ENCODE measurements at places on chromosomes 11 and 22.

GRCh38 chr22:31329029-31329428 is 17.1 kb downstream of the PATZ1 start:
- no peak for DNase-seq

GRCh38 chr11:62432695-62433094 is 13.9 kb downstream of the SCGB1A1 start:
- DNase-seq = no peak

DNA sequence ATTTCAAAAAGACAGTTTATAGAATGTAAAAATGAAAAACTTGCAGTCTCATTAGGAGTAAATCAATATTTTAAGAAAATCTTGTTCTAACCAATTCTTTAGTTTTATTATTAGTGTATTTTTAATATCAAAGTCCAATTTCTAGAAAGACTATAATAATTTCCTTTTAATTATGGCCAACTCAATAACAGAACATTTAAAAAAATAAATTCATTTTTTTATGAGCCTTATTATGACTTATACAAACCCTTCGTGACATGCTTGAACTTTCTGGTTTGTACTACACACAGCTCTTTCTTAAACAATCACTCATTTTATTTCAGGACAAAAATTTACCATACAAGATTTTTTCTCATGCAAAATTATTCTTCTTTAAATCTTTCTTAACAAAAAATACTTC is 11.7 kb upstream of the MRGPRE start:
- no peak for DNase-seq

DNA sequence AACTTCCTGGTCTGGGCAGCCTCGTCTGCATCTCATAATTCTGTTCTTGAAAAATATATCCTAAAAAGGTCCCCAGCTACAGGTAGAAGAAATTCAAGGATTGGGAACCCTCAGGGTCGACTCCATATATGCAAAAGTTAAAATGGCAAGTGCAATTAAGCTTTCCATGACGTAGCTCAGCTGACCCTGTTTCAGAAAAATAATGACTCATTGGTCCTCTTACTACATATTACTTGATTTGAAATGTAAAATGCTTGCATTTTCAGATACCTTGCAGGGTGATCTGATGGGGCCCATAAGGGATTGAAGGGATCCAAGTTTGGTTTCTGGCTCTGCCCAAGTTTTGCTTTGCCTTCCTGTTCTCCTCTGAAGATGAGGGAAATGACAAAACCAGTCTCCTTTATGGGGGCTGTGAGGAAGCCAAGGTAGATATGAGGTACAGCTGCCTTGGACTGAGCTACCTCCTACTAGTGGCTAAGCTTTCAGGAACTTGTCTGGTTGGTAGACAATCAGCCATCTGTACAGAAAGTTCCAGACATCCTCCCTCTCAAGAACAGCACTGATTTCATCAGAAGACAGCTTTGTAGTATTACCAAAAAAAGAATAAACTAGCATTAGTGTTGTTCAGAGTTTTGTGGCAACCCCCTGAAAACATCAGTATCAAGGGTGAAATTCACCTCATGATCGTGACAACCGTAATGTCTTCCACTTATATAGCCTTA is 177.3 kb downstream of the DBX1 start:
- DNase-seq = no peak

GRCh38 chr11:62479631-62480201 is 60.9 kb downstream of the SCGB1A1 start:
- no peak for DNase-seq

- DNase-seq = no peak
These were observed 102.7 kb downstream of the BCR start for GRCh38 chr22:23282986-23283385.

GRCh38 chr22:26328221-26328620 is 100.8 kb upstream of the ASPHD2 start:
- DNase-seq = no peak

GRCh38 chr11:107669893-107670601 is 41.8 kb downstream of the SLN start:
- DNase-seq = no peak

DNA sequence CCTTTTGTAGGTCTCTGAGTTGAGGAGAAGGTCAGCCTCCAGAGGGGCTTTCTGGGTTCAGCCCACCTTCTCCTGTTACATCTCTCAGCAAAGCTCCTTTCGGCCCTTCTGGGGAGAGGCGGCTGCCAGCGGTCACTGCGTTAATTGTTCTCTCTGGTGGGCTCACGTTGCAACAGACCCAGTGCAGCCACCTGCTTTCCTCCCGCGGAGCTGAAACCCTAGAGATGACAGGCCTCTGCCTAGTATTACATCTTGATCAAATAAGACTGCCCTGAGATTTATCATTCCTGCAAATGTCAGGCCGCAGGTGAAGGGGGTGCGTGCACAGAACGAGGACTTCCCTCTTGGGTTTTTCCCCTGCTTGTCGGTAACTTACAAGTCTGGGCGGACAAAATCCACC is 43.2 kb upstream of the CREB3L1 start:
- no peak for DNase-seq

- DNase-seq = no peak
These were observed 13.2 kb downstream of the RAC2 start for GRCh38 chr22:37230673-37231405.

- DNase-seq = no peak
These were observed 25.8 kb downstream of the LARGE1 start for GRCh38 chr22:33894515-33894914.

DNA sequence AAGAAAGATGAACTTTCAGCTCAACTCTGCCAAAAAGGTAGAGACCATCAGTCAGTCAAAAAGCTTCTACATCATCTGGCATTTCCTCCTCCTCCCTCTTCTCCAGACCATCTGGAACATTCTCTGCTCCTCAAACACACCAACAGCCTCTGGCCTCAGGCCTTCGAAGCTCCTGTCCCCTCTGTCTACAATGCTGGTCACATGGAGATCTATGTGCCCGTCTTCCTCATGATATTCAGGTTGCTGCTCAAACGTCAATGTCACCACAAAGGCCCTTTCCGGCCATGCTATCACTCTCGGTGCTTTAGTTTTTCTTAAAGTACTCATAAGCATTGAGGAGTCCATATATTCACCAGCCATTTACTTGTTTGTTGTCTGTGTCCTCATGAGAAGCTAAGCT is 146.2 kb downstream of the SPATA19 start:
- no peak for DNase-seq

- DNase-seq = peak; percentile 90
These were observed 17.5 kb downstream of the MACROD1 start for GRCh38 chr11:64148226-64148916.

DNA sequence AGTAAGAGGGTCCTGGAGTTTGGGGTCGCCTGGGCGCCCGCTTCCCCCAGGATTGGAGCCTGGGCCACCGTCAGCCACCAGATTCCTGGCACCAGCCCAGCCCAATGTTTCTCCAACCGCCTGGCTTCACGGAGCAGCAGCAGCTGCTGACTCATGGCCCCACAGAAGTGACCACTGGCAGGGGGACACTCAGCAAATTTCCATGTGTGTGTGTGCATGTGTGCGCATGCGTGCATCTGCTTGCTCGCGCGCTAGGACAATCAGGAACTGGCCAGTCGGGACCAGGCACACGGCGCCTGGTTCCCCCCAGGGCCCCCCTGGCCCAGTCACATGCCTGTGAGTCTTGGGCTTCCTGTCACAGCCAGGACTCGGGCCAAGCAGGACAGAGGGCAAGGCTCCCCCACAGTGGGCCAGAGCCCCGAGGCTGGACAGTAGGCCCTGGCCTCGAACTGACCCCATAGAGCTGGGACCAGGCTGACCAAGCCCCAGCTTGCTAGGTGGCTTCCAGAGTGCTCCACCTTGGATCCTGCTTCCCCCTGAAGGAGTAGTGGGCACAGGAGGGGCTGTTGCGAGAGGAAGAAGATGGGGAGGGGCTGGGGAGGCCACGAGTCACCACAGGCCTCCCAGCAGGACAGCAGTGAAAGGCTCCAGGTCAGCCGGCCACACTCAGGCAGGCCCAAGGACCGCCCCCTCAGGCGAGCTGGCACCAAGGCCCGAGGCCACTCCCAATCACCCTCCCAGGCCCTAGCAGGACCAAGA is 3.2 kb downstream of the CTSD start:
- DNase-seq = peak; percentile 98

- peak; percentile 43 for DNase-seq
These were observed 332 bp downstream of the TEAD1 start for GRCh38 chr11:12674571-12674935.

DNA sequence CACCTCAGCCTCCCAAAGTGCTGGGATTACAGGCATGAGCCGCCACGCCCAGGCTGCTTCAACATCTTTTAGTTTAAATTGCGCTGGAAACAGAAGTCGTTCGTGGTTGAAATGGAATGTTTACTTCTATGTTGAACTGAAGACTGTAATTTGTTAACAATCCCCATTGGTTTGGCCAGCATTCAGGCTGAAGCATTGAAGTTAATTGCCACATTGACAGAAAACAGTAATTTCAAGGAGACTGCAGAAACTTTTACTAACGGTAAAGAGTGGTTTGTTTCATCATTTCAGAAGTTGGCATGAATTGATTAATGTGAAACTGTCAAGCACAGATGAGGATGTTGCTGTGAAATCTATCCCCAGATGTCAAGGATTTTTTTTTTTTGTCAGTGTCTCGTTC is 14.2 kb downstream of the AP5B1 start:
- DNase-seq = no peak

DNA sequence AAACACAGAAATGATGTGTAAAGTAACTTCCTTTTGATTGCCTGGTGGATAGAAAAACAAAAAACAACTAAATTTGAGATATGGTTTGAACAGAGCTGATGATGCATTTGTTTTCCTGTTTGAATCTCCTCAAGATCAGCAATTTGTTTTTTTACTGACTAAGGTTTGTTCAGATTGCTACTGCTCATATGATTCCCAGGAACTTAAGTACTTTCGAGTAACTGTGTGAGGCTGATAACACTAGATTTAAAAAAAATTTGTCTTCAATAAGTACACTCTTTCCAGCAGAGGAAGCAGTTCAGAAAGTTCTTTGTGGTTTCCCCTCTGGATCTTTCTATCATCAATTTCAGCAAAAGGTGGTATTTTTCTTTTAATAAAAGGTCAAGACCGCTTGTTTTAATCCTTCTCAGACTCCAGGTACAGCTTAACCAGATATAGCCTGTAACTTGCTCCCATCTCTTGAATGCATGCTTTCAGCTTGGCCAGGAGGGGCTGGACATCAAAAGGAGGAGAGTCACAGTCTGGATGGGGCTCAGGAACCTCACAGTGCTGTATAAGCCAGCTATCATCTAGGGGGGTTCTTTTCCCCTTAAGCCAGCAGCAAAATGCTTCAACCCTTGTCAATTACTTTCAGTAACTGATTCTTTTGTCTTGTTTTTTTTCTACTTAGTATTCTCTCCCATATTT is 12.3 kb upstream of the MS4A6E start:
- DNase-seq = no peak

- no peak for DNase-seq
These were observed 23.9 kb upstream of the CRTAM start for GRCh38 chr11:122814401-122814800.

GRCh38 chr11:71929491-71929890 is 645 bp downstream of the RNF121 start:
- DNase-seq = no peak

- peak; percentile 94 for DNase-seq
These were observed 10.6 kb downstream of the RPL3 start for GRCh38 chr22:39308614-39309363.

GRCh38 chr22:43862074-43862881 is at the start of gene SULT4A1:
Gene SULT4A1, minus strand, starts transcription at chr22:43862513. Its CDS starts 131 bp downstream, at chr22:43862382.
- DNase-seq = no peak

DNA sequence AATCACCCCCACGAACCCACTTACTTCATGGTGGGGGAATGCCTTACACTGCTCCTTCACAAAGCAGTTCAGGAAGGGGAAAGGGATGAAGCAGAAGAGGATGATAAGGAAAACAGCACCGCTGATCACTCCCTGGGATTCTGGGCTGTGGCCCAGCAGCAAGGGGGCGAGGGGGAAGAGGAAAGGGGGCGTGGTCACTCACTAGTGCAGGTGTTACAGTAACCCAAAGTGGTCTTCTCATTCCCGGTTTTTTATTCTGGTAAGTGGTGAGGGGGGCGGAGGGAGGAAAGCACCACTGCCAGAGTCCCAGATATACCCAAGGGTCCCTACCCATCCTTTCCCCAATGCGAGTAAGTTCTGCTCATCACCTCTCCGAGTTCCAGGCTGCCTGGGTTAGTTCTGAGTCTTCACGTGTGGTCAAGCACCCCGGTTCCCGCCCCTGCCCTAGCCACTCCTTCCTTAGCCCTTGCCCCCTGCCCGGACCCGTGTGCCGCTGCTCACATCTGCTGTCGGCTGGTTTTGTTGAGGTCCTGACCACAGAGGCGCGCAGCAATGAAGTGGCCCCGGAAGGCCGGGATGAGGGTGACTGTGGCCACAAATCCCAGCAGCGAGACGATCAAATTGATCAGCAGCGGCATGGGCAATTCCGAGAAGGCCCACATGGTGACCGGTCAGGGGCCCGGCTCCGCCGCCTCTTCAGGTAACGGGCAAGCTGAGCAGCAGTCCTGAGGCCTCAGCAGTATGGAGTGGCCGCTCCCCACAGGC is 477 bp downstream of the DPAGT1 start:
- peak; percentile 40 for DNase-seq

DNA sequence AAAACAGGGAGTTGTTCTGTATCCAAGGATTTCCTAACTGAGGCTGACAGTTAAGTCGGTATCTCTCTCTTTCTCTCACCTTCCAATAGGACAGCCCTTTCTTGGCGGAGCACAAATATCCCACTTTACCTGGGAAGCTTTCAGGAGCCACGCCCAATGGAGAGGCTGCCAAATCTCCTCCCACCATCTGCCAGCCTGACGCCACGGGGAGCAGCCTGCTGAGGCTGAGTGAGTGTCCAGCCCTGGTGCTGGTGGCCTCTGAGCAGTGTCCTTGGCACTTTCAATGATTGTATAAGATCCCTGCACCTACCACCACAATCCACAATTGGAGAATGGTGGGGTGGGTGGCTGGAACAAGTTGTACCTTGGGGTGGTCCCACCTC is 33.7 kb downstream of the CYB5R2 start:
- no peak for DNase-seq

GRCh38 chr11:444396-445144 is 2.8 kb upstream of the ANO9 start:
- DNase-seq = no peak

- DNase-seq = no peak
These were observed 207.3 kb upstream of the MTNR1B start for GRCh38 chr11:92762121-92762540.

GRCh38 chr11:70820712-70821111 is 422.4 kb downstream of the CTTN start:
- no peak for DNase-seq

DNA sequence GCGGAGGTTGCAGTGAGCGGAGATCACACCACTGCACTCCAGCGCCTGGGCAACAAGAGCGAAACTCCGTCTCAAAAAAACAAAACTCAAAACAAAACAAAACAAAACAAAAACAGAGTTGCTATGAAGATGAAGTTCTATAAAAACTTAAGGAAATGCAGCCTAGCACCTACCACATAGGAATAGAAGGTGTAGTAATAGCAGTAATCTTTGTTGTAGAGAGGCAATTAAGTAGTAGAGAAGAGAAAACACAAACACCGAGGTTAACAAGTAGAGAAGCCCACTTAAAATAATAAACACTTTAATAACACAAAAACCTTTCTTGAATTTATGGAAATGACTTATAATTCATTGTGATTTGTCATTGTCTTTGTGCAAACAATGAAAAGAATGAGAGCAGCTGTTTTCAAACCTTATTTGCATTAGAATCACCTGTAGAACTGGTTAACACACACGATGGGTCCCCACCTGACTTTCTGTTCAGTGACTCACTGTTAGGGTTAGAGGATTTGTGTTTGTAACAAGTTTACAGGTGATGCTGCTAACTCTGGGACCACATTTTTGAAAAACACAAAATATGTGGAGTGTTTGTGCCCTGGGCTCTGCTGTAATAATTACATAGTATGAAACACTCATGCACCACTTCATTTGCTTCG is 43.1 kb downstream of the TYR start:
- no peak for DNase-seq

GRCh38 chr11:1341928-1342524 is 32.6 kb upstream of the TOLLIP start:
- peak; percentile 78 for DNase-seq

Measured in hepatic stellate cell (primary cell).